H4 (cell line): ENCODE measurements at places on chromosomes 16 and 17.

- no peak for DNase-seq
Measured at GRCh38 chr17:41734139-41734948, at the start of gene HAP1. TSS of gene HAP1 (minus strand) at chr17:41734643. CDS start at chr17:41734634, 9 bp downstream.

DNA sequence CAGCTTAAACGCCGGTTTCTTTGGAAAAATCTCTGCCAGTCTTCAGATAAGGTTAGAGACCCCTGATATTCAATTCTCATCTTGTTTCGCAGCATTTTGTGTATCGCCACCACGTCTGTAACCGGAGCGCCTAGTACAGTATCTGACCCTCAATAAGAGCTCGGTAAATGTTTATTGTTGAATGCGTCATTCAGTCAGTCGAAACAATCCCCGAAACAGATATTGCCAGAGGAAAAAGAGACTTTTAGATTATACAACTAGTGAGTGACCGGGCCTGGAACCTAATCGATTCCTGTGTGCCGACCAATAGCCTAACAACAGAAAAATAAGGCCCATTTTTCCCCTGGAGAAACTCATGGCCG, 626 bp downstream of the PELP1 start:
- DNase-seq = no peak

GRCh38 chr16:9297437-9298113, 206.1 kb downstream of the HAPSTR1 start:
- peak; percentile 62 for DNase-seq

DNA sequence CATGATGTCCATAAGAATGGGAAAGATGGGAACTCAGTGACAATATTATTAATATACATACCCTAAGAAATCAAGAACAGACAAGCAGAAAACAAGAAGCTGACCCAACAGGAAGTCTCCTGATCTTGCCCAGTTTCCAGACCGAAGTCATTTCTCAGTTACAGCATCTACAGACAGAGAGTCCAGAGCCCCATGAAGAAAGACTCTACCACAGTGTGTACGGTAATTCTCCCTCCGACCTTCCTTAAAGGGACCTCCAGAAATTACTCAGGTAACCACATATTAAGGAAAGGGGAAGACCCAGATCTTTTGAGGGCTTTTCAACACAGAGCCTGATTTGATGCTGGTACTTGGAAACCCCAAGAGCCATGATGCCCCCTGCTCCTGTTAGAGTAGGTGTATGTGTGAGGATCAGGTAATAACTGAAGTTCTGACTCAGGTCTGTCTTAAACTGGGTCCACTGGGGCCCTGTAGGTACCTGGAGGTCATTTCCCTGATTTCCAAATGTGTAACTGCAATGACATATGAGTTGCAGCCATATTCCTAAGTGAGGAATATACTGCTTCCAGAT, 132.4 kb downstream of the ABCA8 start:
- no peak for DNase-seq

GRCh38 chr16:81665588-81665987, 113.5 kb upstream of the PLCG2 start:
- no peak for DNase-seq

GRCh38 chr16:47260503-47260902, 116.8 kb upstream of the NETO2 start:
- no peak for DNase-seq

DNA sequence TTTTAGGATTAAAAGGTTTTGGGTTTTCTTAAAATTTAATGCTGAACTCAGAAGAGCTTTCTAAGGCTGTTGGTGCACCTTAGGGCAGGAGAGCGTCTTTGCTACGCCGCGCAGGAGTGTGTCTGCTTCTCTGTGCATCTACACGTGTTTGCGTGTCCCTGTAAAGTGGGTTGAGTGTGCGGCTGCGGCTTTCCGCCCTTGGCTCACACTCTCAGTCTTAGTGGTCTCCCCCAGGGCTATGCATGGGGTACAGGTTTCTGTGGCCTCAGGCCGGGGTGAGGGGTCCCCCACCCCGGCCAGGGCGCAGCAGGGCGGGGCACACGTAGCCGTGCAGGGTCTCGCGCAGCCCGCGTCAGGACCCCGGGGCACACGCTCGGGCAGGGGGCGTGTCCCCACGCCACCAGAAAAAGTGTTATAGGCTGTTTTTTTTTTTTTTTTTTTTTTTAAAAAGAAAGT, 727 bp upstream of the TENT4B start:
- DNase-seq = no peak

- DNase-seq = no peak
Measured at GRCh38 chr17:7574176-7574953, 5.1 kb upstream of the CD68 start.

DNA sequence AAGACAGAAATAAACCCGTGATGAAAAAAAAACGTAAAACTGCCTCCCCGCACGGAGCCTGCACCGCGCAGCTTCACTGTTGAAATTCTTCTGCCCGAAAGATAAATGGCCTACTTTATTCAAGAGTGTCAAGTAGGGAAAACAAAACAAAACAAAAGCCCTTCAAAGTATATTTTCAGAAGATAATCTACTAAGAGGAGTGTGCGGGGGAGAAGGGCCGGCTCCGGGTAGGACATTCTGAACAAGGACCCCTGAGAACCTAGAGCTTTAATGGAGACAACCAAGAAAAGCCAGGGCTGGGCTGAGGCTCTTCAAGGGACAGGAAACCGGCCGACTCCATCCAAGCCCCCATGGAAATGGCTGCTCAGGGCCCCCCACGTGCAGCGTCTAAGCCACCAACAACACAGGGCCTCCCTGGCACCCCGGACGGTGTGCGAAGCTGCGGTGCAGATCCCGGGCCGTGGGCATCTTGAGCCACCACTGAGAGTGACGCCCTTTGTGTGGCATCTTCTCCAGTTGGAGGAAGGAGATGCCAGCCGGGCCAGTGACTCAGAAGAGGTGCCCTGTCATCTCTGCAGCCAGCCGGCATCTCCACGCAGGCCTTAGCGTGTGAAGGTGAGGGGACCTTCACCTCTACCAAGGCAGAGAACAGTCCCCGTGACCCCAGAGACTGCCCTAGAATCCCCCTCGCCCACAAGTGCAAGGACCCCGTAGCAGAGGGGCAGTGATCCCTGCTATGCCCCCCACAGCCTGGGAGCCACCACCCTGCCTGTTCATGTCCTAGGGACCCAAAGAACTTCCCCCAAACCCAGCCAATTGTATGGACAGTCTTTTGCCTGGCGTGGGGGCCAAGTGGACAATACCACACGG, 250.8 kb downstream of the C16orf95 start:
- DNase-seq = no peak

- no peak for DNase-seq
Measured at GRCh38 chr16:89401641-89402445, 88.5 kb downstream of the ANKRD11 start.

DNA sequence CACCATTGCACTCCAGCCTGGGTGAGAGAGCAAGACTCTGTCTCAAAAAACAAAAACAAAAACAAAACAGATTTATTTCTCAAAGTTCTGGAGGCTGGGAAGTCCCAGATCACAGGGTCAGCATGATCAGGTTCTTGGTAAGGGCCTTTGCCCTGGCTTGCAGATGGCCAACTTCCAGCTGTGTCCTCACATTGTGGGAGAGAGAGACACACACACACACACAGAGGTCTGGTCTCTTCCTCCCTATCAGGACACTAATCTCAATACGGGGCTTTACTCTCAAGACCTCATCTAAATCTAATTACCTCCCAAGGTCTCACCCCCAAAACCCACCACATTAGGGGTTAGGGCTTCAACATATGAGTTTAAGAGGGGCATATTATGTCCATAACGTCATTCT, 26.4 kb upstream of the TAOK1 start:
- no peak for DNase-seq

GRCh38 chr17:12457493-12457892, 208.2 kb upstream of the MYOCD start:
- DNase-seq = no peak

DNA sequence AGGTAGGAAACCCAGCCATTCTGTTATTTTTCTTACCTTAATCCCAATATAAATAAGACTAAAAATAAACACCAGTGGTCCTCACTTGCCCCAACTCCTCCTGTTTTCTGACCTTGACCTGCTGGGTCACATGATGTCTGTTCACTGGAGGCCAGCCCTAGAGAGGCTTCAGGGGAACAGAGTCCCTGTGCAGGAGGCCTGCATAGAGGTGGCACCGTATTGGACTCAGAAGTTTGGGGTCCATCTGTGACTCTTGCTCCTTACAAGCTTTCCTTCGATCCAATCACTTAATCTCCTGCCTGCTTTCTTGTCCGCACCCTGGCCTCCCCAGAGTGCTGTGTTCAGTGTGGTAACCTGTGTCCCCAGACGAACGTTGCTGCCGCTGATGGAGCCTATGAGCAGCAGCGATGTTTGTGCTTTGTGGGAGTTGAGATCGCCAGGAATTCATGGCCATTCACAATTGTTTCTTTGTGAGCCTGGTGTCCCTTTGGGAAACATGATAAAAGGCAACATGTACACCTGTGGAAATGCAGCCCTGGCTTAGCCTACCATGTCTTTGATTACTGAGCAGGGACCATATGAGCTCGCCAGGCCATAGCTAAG, 4.7 kb downstream of the IGSF6 start:
- no peak for DNase-seq

- peak; percentile 65 for DNase-seq
Measured at GRCh38 chr17:8300627-8301242, 5.5 kb upstream of the SLC25A35 start.

- DNase-seq = no peak
Measured at GRCh38 chr17:65530523-65531255, 30.8 kb downstream of the AXIN2 start.

DNA sequence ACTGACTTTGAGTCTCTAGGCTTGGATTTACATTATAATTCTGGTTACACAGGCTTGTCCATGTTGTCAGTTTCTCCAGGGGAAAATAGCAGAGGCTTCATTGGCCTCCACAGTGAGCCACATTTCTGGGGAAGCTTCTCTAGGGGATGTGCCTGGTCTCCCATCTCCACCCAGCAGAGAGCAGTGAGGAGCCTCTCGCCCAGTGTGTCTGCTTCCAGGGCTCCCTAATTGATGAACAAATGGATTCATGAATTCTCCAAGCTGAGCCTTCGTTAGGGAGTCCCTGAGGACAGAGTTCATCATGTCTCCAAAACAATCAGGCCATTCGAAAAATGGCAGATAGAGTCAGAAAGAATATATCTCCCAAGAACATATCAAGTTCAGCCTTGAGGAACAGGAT, 162.4 kb upstream of the TOX3 start:
- DNase-seq = no peak

GRCh38 chr16:68000450-68000849, 1.2 kb upstream of the DPEP2 start:
- DNase-seq = no peak

DNA sequence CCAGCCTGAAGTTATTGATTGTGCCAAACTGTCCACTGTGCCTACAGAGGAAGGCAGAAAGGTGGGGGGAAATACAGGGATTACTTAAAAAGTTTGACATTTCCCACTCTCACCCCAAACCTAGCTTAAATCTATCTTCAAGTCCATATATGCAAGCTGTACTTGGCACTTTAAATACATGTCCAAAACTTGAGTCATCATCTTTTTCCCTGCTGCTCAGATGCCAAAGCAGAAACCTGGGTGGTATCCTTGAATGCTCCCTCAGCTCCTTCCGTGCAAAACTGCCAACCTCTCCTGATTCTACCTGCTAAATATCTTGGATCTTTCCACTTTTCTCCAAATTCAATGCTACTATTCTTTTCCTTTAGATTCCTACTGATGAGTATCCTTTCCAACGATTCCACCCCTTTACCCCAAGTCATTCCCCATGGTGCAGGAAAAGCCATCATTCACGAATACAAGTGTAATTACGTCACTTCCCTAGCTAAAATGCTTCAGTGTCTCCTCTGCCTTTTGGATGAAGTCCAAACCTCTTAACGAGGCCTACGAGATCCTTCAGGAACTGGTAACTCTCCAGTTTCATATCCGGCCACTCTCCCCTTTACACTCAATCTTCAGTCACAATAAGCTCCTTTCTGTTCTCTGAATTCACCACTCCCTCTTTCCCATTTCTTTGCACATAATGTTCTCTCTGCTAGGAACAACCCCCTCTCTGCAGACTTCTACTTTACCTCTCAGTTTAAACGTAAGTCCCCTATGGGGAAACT, 9.3 kb downstream of the BECN1 start:
- no peak for DNase-seq

DNA sequence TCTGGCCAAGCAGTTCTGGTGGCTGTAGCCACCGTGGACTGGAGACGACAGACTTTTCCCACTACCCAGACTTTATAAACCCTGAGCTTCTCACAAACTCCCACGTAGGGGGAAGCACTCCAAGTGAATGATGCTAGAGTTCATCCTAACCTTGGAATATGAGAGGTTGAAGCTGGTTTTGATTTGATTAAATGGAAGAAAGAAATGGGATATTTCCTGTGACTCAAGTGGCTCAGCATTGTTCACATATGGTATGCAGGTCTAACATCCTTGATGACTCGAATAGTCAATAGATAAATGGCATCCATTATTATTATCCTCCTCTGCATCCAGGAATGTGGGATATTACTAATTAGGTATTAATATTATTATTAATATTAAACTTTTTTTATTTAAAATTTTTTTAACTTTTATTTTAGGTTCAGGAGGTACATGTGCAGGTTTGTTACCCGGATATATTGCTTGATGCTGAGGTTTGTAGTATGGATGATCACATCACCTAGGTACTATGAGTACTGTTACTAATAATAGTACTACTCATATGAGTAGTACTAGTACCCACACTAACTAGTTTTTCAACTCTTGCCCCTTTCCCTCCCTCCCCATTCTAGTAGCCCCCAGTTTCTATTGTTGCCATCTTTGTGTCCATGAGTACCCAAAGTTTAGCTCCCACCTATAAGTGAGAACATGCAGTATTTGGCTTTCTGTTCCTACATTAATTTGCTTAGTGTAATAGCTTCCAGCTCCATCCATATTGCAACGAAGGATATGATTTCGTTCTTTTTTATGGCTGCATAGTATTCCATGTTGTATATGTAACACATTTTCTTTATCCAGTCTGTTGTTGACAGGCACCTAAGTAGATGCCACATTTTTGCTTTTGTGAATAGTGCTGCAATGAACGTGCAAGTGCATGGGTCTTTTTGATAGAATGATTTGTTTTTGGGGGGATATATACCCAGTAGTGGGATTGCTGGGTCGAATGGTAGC, 22.9 kb downstream of the PIK3R6 start:
- no peak for DNase-seq

DNA sequence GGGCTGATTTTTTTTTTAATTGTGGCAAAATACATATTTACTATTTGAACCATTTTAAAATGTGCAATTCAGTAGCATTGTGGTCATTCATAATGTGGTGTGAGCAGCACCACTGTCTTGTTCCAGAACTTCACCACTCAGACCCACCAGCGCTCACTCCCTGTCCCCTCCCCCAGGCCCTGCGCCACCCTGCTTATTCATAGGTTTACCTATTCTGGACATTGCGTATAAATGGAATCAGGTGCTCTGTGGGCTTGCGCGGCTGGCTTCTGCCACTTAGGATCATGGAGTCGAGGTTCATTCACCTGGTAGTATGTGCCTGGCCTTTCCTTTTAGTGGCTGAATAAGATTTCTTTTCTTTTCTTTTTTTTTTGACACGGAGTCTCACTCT, 59.4 kb downstream of the NT5M start:
- no peak for DNase-seq

DNA sequence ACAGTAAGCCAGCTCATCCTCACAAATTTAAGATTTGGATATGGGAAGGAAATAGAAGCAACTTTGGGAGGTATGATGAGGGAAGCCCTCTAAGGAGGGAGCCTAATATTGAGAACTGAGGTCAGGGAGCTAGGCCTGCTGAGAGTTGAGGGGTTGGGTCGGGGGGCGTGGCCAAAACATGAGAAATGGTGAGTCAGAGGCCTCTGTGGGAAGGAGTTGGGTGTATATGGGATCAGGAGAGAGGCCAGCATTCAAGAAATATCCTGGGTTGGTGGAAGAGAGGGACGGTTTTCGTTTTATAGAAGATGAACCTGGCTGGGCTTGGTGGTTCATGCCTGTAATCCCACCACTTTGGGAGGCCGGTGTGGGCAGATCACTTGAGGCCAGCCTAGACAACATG, 48.4 kb downstream of the CLEC16A start:
- peak; percentile 70 for DNase-seq
